ENCODE measurements at places on chromosomes 1 and 21.
A peak's percentile ranks its signal among the peaks of the same experiment; 100 is the strongest.

DNA sequence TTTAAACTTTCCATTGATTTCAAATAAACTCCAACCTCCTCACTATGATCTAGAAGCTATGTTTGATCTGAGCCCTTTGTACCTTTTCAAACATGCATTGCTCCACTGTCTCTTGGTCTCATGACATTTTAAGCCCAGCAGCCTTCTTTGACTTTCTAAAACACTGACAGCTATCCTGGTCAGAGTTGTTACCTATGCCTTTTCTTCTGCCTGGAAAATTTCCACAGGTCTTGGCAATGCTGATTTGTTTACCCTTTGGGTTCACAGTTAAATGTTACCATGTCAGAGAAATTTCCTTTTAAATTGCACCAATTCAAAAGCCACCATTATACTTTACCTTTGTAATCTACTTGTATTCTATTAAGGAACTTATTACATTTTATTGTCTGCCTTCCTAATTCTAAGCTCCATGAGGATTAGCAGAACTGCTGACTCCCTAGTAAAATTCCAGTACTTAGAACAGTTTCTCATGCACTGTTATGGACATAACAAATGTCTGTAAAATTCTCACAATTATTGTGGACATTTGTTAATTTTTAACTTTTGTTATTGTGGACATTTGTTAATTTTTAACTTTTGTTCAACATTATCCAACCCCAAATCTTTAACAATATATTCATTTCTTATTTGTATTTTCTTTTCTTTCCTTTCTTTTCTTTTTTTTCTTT is 1064.4 kb downstream of the NCAM2 start:
- no peak for DNase-seq

DNA sequence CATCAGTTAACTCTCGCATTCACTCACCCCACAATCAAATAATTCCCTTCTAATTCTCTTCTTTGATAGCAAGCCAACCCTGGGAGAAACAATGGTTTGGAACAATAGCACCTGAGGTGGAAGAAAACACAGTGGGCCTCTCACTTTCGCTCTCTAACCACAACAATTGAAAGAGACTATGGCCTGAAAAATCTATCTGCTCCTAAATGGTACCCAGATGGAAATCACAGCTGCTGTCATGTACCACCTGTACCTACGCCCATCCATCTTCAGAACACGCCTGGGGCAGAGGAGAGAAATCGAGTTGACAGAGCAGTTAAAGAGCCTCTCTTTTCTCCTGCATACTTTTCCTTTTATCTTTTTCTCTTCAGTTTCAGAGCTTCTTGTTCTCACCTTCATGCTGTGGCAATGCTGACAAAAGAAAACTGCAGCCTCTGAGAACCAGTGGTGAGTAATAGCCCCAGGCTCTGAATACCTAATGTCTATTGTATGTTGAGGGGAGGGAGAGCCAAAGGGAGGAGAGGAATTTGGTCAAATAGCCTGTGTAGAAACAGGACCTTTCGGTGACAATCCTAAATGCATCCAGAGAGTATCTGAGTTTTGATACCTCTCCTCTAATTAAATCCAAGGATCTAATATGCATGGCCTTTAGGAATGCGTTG is 57.7 kb downstream of the ZC3H11B start:
- peak; percentile 52 for DNase-seq

DNA sequence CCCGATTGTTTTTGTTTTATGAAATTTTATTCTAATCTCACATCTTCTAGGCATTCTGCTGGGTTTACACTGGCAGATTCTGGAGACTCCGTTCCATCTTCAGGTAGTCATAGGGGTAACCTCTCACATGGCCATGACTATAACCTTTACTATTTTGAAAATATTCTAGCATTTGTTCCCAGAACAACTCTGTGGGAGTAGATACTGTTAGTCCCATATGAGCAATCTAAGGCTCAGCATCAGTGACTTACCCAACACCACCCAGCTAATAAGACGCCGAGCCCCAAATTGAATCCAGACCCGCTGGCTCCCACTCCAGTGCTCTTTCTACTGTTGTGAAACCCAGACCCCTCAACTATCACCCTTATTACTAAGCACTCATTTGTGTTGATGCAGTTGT is 9.8 kb downstream of the ADAMTS4 start:
- no peak for DNase-seq

- DNase-seq, result no peak
Measured at GRCh38 chr21:41459884-41460534, 34.0 kb downstream of the MX1 start.

DNA sequence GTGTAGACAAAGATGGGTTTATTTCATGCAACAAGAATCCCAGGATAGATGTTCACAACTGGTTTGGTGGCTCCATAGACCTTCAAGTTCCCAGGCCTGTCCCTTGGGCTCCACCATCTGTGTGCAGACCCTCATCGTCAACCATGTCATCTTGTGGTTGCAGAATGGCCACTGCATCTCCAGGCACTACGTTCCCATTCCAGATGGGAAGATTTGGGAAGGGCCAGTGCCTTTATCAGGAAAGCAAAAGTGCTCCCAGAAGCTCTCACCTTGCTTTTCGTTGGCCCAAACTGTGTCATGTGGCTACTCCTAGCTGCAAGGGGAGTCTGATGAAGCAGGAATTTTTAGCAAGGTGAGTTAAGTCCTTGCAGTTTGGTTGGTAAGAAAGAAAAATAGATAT is 12.8 kb downstream of the TMCC2 start:
- DNase-seq, result no peak

- no peak for DNase-seq
Measured at GRCh38 chr1:41281334-41281733, 39.2 kb upstream of the SCMH1 start.

- DNase-seq, result no peak
Measured at GRCh38 chr1:169098380-169098779, 8.1 kb upstream of the ATP1B1 start.

DNA sequence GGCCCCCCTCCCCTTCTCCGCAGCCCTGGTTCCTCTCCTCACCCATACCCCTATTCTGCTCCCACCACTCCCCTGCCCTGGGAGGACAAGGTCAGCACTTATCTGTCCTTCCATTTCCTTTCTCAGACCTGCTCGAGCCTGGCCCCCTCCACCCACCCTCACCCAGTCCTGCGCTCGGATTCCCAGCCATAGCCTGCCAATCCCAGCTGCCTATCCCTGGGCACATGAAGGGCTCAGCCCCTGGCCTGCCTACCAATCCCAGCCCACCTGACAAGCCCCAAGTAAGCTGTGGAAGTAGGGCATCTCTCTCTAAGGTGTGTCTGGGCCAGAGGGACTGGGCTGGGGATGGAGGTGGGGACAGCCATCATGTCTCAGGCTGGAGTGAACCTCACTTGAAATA is 5.4 kb downstream of the BLACAT1 start:
- no peak for DNase-seq

GRCh38 chr1:203304391-203304918 is 864 bp upstream of the BTG2 start:
- DNase-seq, result no peak

DNA sequence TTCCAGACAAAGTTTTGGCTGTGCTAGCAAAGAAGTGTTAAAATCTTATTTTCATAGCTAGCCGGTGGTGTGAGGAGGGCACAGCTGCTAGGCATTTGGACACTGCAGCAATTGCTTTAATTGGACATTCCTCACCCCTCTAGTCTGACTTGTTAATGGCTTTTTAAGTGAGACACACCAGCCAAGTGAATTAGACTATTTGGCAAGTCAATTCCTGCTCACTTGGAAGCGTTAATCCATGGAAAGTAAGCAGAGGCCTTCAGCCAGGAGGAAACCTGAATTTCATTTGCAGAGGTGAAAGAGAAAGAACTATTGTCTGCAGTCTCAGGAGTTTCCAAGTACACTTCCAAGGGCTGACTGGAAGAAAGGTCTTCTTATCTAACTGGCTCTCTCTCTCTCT is 175.7 kb downstream of the ST6GALNAC3 start:
- no peak for DNase-seq

GRCh38 chr1:64033667-64034220 is 169.7 kb upstream of the UBE2U start:
- peak; percentile 42 for DNase-seq

GRCh38 chr21:33908760-33909159 is 6.8 kb downstream of the ATP5PO start:
- DNase-seq, result no peak

DNA sequence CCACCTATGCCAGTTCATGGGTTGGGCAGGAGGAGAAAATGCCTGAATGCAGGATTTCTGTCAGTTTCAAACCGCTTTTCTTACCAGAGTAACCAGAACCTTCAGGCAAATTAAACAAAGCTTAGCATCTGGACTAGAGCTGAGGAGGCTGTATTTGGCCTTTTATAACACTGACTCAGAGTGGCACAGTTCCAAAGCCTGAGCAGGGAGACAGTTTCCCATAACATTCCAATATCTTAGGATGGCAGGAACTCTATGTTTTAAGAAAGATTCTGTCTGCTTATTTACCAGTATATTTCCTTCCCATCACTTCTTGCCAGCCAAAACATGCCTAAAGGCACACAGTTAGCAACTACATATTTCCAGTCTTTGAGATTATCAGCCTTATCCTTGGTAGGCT is 46.8 kb downstream of the UBR4 start:
- peak; percentile 66 for DNase-seq

DNA sequence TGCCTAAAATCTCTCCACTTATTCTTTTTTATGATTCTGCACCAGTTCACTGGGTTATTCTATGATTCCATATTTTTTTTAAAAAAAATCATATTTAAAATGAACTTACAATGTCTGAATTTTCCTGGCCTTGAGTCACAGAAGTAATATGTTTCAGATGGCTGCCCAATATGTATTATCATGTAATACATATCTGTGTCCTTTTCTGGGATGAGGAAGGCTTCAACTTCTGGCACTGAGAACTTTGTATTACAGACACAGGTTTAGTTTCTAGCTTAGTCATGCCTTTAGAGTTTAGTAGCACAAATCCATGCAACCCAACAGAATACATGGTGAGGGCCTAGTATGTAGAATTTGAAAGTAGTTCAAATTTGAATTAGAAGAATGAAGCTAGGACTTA is 7.8 kb upstream of the HSD17B7 start:
- DNase-seq, result no peak

DNA sequence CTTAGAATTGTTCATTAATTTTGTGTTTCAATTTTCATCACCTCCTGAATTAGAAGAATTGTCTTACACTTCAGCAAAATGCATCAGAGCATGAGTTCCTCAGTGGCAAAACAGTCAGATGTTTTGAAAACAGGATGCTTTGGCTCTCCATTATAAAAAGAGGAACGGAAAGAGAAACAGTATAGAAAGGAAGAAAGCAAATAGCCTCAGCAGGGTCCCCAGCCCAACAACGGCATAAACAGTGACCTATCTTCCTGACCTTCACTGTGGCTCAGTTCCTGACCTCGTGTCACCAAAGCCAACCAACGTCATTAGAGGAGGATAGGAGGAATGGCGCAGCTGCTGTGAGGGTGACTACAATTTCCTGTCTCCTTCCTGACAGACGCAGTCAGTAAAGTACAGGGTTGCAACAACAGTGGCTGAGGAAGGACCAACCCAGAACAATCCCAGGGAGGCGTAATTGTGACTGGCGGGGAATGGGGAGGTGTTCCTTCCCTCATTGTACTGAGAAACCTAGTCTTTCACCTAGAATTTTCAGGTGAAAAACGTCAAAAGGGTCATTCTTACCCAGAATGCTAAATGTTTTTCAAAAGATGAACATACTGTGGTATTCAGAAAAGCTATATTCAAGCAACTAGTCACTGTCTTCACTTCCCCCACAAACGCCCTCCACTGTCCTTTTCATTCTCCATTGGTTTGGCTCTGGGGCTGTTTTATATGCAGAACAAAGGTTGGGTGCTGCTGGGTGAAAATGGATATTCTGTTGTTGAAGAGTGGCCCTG is 197.9 kb upstream of the SGIP1 start:
- no peak for DNase-seq

- DNase-seq, result peak; percentile 67
Measured at GRCh38 chr1:159783724-159784123, 3.0 kb downstream of the DUSP23 start.

- peak; percentile 94 for DNase-seq
Measured at GRCh38 chr1:41496080-41497055, 11.9 kb upstream of the EDN2 start.

- DNase-seq, result peak; percentile 21
Measured at GRCh38 chr21:30152792-30153191, 13.8 kb downstream of the CLDN17 start.

DNA sequence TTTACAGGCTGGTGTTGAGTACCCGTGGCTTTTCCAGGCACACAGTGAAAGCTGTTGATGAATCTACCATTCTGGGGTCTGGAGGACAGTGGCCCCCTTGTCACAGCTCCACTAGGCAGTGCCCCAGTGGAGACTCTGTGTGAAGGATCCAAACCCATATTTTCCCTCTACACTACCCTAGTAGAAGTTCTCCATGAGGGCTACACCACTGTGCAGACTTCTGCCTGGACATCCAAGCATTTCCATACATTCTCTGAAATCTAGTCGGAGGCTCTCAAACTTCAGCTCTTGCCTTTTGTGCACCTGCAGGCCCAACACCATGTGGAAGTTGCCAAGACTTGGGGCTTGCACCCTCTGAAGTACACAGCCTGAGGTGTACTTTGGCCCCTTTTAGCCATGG is 227.8 kb downstream of the BACH1 start:
- DNase-seq, result no peak

DNA sequence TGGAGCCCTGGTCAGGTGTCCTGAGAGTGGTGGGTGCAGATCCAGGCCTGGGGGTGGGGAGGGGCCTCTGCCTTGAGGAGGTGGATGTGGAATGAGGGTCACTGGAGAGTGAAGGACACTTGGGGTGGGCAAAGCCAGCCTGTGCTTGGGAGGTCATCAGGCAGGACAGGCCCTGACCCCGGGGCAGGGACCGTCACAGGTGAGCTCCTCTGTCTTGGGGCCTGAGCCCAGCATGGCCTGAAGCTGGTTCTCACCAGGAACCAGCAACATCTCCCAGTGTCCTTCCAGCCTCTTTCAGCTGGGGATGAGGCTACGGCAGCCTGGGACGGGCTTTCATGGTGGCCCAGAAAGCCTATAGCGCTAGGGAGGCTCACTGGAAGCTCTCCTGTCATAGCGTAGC is 831 bp upstream of the KRTAP10-2 start:
- DNase-seq, result no peak

DNA sequence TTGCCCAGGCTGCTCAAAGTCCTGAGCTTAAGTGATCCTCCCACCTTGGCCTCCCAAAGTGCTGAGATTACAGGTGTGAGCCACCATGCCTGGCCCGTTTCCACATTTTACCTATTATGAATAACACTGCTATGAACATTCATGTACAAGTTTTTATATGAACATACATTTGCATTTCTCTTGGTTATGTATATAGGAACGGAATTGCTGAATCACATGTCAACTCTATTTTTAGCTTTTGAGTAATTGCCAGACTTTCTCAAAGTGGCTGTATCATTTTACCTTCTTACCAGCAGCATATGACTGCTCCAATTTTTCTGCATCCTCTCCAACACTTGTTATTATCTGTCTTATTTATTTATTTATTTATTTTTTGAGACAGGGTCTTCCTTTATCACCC is 2.7 kb downstream of the SPATA21 start:
- DNase-seq, result peak; percentile 55

- DNase-seq, result peak; percentile 80
Measured at GRCh38 chr21:26116456-26117011, 54.0 kb downstream of the APP start.

GRCh38 chr1:160797271-160797709 is 1.3 kb downstream of the LY9 start:
- no peak for DNase-seq
